ENCODE measurements at places on chromosomes 3 and 15.

GRCh38 chr3:37668431-37668817, 193.3 kb upstream of the CTDSPL start:
- no peak for DNase-seq

GRCh38 chr3:147391781-147392624, 14.3 kb downstream of the ZIC4 start:
- DNase-seq: no peak

GRCh38 chr3:129313665-129314385, 35.2 kb downstream of the HMCES start:
- peak; percentile 20 for DNase-seq

DNA sequence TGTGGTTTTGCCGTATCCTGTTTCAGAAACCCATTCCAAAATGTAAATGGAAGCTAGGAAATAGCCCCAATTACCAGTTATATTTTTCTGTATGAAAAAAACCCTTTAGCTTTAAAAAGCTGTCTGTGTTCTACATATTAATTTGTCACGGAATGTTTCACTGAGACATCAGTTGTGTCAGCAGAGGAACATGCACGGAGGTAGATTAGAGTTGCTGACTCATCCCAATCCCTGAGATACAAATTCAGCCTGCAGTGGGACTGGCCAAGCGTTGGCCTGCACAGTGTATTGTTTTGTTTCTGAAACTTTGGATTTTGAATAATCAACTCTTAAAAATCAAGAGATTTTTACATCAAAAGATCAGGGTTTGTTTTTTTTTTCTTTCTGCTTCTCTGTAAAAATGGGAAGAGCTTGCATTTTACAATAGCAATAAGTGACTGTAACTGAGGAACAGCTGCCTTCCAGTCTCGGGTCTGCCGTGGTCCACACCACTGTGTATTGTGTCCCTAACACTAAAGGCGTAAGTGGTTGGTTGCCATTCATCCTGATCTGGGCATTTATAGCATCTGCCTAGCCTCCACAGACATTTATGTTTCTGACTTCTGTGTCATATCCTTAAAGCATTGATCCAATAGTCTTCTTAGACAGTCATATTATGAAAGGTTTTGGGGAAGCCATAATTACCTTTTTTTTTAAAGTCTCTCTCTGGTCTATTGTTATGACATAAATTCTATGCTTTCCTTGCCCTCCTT, 218.1 kb downstream of the ADAMTSL3 start:
- no peak for DNase-seq

GRCh38 chr3:86995537-86995936, 4.6 kb upstream of the VGLL3 start:
- no peak for DNase-seq

DNA sequence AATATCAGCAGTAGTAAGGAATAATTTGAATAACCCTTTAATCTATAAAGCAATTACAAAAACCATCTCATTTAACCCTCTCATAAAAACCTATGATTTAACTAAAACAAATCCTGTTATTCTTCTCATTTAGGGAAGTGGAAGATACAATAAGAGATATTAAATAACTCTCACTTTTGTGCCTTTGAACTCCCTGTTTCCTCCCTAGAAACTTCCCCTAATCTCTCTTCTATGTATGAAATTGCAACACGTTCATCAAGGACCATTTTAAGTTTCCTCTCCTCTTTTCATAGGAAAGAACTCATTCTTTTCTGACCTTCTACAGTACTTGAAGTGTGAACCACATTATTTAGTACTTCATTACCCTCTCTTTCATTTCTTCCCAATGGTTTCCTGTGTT, 18.8 kb upstream of the FAM81A start:
- no peak for DNase-seq

- DNase-seq: peak; percentile 77
Observed at GRCh38 chr3:192566706-192567290, 160.5 kb downstream of the FGF12 start.

DNA sequence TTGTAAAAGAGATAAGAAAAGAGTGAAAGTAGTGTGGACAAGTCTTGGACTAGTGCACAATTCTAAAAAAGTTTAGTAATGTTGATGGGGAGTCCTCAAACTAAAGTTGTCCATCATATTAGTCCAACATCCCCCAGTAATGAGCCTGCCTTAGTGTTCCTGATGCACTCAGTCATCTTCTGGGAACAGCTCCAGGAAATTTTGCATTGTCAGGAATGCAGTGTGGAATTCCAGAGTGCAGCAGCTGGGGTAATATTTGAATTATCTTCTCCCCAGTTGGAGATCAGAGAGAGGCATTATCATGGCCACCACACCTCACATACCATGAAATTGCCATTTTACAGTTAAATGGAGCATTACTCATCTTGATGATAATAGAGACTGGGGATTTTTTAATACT, 528.8 kb upstream of the NAALADL2 start:
- DNase-seq: no peak

- DNase-seq: no peak
Observed at GRCh38 chr3:17655743-17656142, 86.7 kb downstream of the TBC1D5 start.

- no peak for DNase-seq
Observed at GRCh38 chr15:71203586-71204474, 88.6 kb downstream of the THSD4 start.

GRCh38 chr3:89488800-89489580, 381.6 kb downstream of the EPHA3 start:
- DNase-seq: no peak

DNA sequence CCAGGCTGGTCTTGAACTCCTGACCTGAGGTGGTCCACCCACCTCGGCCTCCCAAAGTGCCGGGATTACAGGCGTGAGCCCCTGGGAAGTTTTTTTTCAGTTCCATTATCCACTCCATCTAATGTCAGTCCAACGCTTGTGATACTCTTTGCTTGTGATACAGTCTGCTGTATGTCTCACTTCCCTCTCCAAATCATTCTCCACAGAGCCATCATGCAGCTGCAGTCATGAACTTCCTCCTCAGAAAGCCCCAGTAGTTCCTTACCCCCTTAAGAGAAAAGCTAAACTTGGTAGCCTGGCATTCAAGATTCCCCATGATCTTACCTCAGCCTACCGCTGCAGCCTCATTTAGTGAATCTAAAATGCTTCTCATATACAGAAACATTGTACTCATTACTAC, 2.3 kb downstream of the ARPC4 start:
- DNase-seq: no peak

GRCh38 chr3:43152649-43153048, 46.8 kb upstream of the POMGNT2 start:
- no peak for DNase-seq

DNA sequence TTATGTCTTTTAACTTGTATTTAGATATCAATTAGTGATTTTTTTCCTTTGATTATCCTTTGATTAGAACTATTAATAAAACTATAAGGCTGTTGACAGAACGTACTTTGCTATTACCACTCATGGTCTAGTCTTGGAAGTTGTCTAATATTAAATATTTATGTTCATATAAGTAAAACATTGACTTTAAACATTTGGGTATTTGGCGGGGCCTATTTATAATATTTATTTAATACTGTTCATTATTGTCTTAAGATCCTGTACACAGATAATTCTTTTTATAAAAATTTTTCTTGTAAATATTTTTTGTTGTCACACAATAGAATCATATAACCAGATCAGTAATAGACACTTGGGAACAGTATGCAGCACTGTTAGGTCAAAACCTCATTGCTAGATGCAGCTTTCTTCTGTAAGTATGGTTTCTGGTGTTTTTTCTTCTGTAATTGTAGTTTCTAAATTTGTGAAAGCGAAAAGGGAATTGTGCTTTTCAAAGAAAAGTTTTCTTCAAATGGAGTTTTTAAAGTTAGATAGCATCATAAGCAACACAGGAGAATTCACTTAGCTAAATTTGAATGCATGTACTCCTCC, 93.4 kb downstream of the FNDC3B start:
- DNase-seq: no peak

DNA sequence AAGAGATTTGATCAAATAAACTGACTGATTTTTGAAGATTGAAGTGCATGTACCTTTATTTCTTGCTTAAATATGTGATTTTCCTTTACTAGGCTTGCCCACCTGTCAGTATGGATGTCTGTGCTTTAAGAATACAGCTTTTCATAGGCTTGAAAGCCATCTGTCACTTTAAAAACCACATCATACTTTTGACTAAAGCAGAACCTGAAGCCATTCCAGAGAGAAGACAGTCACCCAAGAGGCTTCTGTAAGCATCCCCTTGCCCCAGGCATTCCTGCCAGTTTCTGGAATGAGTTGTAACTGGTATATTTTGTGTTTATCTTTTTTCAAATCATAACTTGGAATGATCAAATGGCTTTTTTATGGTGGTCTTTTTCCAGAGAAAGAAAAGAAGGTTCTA, 24.0 kb downstream of the HPS3 start:
- no peak for DNase-seq

- no peak for DNase-seq
Observed at GRCh38 chr3:49523756-49524747, 30.2 kb upstream of the BSN start.

DNA sequence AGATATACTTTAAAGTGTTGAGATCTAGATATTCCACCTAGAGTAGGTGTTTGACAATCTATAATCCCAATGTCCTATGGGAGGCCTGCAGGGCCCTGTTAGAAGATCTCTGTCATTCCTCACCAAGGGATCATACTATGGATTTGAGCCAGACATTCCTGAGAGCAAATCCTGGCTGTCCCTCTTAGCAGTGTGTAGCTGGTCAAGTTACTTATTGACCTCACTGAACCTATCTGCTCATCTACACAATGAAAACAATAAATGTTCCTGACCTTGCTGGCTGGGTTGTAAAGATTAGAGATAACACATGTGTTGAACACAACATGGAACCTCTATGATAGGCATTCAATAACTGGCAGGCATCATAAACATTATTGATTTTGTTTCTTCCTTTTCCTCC, 265.6 kb upstream of the ATP11B start:
- DNase-seq: no peak

DNA sequence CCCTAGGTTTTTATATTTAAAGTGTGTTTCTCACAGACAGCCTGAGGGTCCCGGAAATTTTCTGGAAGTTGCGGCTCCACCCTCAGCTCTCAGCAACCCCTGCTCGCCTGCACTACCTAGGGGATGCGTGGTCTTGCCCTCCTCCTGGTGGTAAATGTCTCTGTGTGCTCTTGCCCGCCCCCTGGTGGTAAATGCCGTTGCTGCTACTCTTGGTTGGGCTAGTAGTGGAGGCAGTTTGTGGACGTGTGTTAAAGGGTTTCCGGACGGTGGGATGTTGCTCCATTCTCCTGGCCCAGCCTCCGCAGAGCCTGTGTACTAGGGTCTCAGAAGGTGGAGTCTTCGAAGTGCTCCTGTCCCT, 27.4 kb downstream of the STOML1 start:
- peak; percentile 99 for DNase-seq

DNA sequence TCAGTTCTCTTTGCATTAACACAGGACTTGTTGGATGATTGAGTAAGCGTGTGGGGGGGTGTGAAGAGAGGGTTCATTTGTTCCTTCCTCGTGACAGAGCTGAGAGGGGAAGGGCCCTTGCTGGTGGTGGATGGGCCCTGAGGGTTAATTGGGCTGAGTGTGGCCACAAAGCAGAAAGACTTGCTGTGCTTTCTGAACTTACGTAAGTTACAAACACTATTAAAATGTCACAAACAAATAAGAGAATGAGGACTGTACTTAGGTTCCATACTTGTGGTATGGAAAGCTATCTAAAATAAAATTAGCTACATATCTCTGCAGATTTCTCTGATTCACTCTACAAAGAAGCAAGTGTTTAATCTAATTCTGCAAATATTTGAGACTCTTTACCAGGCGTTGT, 231.3 kb downstream of the LPP start:
- no peak for DNase-seq
